T-cell (primary cell): ENCODE measurements at places on chromosomes 7 and 10.

GRCh38 chr7:11969643-11970042 is 137.6 kb upstream of the THSD7A start:
- DNase-seq, result no peak

DNA sequence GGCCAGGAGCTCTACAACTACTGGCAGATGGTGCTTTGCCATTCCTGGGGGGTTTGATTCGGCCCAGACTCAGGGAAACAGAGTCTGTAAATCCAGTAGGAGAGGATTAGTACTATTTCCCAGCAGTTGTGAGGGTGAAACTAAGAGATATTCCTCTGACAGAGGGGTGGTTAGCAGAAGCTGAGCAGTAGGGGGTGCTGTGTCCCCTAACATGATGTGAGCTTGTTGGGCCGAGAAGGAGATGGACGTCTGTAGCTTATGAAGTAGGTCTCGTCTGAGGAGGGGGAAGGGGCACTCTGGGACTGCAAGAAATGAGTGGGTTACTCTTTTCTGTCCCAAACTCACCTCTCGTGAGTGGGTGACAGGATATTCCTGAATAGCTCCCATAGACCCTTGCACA is 179.2 kb upstream of the MBL2 start:
- DNase-seq, result no peak

- DNase-seq, result no peak
Observed at GRCh38 chr10:114565066-114565465, 93.0 kb downstream of the ABLIM1 start.

GRCh38 chr10:34773636-34774630 is 41.2 kb downstream of the PARD3 start:
- no peak for DNase-seq

- no peak for DNase-seq
Observed at GRCh38 chr7:98641646-98642500, 24.8 kb downstream of the NPTX2 start.

- peak; percentile 47 for DNase-seq
Observed at GRCh38 chr7:50393547-50394252, 56.5 kb downstream of the FIGNL1 start.

- no peak for DNase-seq
Observed at GRCh38 chr7:102967798-102968197, 55.0 kb downstream of the LRRC17 start.
